CD4-positive, alpha-beta T cell treated with Interleukin-6 at 100 ng/mL for 8 hours (primary cell): ENCODE measurements at places on chromosomes 1 and 21.

DNA sequence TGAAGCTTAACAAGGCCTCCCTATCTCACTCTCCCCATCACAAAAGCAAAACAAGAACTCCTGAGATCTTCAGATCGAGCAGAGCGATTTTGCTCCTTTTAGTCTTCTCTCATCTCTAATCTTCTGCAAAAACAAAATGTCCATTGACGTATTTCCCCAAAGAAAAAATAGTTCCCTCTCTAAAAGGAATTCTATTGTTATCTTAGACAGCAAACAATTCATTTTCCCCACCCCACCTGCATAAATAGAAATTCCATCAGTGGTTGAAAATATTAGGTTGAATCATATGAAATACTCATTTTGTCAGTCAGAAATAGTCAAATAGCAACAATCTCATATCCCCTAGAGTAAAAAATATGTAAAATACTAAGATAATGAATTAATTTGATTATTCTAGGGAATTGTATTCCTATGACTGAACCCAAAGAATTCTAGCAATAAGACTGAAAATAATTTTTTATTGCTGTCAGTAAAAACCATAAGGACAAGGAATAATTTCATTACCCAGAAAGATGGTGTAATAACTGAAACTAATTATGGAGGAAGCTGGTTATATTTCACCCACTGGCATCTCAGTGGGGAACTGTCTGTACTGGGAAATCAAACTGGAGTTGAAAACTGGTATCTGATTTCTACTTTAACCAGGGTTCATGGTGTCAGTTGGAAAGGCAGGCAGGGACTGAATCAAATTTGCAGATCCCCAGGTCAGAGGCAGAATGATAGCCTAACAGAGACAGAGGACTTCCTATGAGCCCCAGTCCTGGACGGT, 51.3 kb downstream of the RHOU start:
- no peak for DNase-seq

DNA sequence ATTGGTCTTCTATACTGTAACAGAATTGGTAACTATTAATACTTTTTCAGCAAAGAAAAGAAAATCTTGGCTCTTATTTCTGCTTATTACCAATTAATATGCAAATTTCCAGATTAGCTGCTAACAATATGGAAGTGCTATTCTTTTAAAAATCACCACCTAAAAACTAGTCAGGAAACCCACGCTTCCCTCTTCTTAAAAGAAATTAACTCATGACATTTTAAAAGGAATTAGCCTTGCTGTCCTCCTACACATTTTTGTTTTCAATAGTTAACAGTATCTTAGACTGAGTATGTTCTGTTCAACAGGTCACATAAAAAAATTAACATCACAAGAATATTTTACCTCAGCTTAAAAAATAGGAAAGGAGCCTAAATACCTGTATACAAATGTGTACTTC, 27.3 kb downstream of the ABL2 start:
- DNase-seq = no peak

DNA sequence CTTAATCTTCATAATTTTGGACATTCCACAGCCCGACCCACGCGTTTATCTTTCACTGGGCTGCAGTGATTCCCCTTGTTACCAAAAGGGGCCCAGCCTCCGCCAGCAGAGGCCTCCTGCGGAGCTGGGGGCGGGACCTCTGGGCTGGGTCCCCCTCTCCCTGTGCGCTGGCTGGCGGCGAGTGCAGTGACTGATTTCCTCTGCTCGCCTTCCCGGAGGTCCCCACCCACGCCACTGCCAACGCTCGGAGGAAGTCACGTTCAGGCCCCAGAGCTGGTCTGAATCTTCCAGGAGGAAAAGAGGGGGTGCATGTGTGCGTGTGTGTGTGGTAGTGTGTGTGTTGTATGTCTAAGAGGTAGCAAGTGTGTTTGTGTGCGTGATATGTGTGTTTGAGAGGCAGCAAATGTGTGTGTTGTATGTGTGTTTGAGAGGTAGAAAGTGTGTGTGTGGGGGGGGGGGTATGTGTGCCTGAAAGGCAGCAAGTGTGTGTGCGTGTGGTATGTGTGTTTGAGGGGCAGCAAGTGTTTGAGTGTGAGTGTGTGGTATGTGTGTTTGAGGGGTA, 35.0 kb upstream of the JAK1 start:
- DNase-seq = peak; percentile 70

GRCh38 chr1:59638231-59638711, 176.5 kb upstream of the HOOK1 start:
- DNase-seq = no peak

- DNase-seq = no peak
Measured at GRCh38 chr1:14811573-14811972, 213.1 kb downstream of the KAZN start.

GRCh38 chr1:155301342-155301841, at the start of gene PKLR:
Gene PKLR (minus strand): TSS chr1:155301438. CDS start chr1:155301395, 43 bp downstream.
- DNase-seq = no peak

DNA sequence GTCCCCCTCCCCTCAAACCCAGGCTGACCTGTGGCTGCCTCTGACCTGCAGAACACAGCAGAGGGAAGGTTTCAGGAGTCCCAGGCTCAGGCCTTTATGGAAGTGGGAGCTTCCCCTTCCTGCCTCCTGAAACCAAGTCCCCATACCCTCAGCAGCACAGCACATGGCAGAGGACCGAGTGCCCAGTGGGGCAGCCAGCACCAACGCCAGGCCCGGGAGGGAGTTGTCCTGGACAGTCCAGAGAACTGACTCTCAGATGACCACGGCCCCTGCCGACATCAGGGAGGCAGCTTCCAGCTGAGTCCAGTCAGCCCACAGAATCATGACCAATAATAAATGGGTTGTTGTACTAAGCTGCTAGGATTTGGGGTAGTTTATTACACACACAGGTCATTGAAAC, 79.6 kb upstream of the ERG start:
- DNase-seq = no peak

- no peak for DNase-seq
Measured at GRCh38 chr1:167673265-167673664, 43.2 kb downstream of the RCSD1 start.
